Activated naive CD4-positive, alpha-beta T cell (primary cell): ENCODE measurements at places on chromosomes 7 and 10.

DNA sequence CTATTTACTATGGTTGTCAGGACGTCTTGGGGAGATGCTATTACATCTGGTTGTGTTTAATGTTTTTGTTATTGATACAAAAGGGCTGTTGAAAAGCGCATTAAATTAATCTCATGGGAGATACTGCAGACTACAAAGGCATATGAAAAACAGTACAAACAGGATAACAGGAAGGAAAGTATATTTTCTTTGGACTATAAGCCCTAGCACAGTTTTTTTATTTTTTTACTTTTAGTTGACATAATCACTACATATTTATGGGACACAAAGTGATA, 341.3 kb downstream of the ARL4A start:
- no peak for DNase-seq

DNA sequence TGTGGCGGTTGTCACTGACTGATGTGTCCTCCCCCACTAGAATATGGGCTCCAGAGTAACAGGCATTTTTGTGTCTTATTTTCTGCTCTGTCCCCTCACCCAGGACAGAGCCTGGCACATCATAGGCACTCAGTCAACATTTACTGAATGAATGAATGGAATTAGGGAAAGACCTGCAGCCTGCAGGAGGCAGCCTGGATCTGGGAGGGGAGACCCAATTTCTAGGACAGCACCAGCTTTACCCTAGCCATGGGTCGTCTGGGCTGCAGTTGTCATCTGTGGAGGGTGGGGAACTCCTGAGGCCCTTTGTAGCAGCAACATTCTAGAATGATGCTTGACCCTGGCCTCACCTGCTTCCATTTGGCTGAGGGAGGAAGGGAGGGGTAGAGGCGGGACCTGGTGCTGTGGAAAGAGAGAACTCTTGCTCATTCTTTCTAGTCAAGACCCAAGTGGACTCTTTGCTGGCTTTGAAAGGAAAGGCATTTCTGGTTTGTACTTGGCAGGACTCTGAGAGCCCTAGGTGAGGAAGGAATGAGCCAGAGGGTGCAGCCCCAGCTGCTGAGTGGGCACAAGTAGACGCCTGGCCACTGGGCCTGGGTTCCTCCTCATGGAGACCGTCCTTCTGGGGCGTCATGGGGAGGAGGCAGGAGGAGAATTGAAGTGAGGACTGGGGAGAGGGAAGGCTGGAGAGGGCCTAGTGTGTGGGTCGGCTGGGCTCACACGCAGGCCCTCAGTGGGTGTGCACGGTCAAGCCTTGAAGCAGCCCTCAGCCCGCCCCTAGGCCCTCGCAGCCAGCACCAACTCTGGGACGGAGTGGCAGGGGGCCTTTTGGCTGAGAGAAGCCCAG, 8.9 kb downstream of the FGF8 start:
- no peak for DNase-seq

DNA sequence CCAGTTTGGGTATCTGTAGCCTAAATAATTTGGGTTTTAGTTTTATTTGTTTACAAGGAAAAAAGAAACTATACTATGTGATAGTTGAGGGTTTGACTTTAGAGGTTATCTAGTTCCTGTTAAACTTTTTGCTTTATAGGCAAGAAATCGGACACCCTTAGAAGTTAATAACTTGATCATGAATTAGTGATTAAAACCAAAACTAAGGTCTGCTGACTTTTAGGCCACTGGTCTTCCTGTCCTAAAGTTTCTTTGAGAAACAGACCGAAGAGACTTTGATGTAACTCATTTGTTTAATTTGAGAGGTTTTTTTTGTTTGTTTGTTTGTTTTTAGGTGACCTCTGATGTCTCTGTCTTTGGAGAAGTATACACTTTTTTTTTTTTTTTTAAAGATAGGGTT, 59.7 kb downstream of the PHTF2 start:
- no peak for DNase-seq

- no peak for DNase-seq
Measured at GRCh38 chr10:98269435-98269912, 1.5 kb upstream of the LOXL4 start.

DNA sequence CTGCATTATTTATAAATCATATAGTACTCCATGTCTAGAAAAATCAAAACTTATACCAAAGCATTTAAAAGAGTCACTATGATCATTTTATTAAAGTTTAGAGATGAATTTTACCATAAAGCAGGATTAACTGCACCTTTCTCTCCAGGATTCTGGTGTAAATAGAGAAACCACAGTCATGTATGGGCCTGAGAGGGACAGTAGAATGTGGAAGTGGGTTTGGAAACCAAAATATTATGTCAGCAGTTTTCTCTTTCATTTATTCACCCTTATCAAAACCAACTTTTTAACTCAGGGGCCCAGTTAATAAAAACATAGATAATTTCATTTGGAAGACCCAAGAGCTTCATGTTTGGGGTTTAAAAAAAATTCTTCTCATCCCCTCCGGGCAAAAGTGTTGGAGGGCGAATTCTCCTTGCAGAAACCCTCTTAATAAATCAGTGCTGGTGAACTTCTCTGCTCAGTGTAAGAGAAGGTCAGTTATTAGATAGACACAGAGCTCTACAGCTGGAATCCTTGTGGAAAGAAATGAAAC, 266.2 kb downstream of the CREB5 start:
- DNase-seq = no peak

DNA sequence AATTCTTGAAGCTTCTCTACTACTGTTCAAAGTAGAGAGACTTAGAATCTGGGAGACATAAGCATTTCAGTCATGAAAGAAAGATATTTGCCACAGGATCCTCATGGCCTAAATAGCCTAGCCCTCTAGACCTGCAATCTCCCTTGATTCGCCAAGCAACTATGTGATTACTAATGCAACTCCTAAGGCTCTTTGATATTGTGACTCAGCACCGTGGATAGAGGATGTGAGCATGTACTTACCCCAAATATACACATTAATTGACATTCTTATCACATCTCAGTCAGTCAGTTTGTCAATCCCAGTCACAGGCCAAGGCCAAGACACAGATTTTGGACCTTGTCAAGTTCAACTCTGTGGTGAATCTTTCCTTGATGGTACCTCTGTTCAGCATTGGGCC, 42.6 kb downstream of the GPR37 start:
- no peak for DNase-seq

GRCh38 chr7:138169441-138169851, 93.2 kb downstream of the AKR1D1 start:
- DNase-seq = no peak

DNA sequence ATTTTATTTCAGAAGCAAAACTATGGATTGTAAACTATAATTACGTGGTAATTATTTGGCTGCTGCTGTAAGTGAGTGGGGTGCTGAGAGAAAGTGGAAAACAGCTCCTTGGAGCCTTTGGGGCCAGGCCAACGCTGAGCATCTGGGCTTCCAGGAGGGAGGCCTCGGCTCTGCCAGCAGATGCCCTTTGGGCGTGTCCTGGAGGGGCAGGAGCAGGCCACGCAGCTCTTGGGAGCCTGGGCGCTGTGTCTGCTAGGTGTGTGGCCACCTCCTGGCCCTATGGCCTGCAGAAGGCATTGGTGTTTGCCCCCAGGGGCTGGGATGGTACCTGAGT, 423.3 kb downstream of the GLRX3 start:
- no peak for DNase-seq

DNA sequence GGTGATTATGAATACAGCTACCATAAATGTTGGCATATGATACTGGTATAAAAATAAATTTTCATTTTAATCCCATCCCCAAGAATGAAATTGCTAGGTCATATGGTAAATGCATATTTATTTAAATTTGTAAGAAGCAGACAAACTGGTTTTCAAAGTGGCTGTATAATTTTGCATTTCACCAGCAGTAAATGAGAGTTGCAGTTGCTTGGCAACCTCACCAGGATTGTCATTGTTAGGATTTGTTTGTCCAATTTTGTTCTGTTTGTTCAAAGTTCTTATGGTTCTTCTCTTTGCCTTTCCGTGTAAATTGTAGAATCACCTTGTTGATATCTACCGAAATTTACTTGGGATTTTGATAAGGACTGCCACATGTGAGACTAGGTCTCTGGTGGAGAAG, 237.4 kb downstream of the OTUD1 start:
- DNase-seq = no peak

GRCh38 chr10:102004376-102004775, 51.6 kb downstream of the ARMH3 start:
- DNase-seq = no peak
